DMS53 (cell line): ENCODE measurements at places on chromosomes 3 and 15.

DNA sequence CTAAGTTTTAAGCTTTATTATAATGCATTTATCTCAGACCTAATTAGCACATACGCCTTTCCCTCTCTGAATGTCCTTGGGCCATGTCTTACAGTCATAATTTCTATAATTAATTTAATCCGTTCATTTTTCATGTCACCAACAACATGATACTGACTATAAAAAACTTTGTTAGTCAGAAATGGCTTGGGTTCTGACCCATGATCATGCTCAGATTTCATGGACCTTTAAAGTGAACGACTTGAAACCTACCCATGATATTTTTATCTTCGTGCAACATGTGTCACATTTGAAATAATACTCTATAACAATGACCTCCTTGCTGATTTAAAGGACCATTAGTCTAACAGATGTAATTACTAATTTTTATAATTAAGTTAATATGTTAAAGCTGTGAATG lies 1033.8 kb downstream of the DIPK2A start:
- no peak for DNase-seq

- DNase-seq: no peak
These were observed 11.6 kb downstream of the ZBTB11 start for GRCh38 chr3:101665357-101665756.

DNA sequence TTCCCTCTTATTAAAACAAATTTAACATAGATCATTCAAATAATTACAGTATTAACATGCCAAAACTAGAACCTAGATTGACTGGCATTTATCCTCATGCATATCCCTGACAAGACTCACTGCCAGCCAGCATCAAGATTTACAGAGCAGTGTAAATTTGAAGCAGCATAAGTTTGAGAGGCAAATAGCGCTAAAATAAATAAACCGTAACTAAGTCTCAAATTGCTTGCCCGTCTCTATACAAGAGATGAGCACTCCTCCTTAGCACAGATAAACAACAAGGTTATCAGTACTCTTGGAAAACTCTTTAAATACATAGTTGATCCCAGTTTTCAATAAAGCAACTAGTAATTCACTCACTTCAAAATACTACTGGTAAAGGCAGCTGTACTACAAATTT lies 29.6 kb downstream of the MSL2 start:
- peak; percentile 7 for DNase-seq

GRCh38 chr15:33517944-33518343 lies 207.2 kb downstream of the RYR3 start:
- DNase-seq: no peak

GRCh38 chr15:73575636-73576247 lies 57.4 kb downstream of the NPTN start:
- no peak for DNase-seq

DNA sequence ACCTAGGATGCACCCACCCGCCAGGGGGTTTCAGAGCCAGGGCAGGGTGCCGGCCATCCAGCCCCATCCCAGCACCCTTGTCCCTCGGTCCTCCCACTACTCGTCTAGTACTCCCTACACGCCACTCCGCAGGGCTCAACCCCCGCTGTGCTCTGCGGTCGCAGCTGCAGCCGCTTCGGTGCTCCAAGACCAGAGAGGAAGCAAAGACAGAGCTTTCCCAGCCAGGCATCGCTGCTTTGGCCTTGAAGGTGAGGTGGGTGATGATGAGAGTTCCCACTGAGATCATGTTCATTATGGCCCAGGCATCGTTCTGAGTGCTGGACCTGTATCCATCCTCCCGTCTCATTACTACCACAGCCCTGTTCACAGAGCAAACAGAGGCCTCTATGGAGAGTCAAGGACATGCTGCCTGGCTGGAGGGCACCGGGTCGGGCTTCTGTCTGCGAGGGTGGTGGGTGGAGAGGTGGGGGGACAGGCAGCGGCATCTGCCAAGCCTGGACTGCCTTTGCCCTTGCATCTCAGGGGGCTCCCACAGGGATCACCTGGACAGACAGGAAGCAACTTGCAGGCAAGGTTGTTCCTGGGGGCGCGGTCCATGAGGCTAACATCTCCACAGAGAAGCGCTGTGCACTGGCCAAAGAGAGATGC lies 66.9 kb downstream of the KLF13 start:
- peak; percentile 9 for DNase-seq

DNA sequence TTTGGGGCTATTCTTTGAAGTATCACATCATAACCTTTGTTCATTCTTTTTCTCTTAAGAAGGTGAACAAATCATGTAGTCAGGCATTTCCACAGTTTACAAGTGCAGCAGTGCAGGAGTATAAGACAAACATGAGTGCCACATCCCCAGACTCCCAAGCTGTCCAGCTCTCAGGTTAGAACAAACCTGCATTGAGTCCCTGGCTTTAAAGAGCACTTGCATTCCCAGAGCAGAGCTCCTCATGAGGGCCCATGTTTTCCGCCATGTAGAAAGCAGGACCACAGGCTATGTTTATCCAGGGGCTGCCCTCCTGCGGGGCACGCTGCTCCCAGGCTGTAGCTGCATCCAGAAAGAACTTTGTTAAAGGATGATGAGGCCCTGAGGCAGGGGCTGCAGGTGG lies 267.7 kb downstream of the TLE3 start:
- DNase-seq: no peak

DNA sequence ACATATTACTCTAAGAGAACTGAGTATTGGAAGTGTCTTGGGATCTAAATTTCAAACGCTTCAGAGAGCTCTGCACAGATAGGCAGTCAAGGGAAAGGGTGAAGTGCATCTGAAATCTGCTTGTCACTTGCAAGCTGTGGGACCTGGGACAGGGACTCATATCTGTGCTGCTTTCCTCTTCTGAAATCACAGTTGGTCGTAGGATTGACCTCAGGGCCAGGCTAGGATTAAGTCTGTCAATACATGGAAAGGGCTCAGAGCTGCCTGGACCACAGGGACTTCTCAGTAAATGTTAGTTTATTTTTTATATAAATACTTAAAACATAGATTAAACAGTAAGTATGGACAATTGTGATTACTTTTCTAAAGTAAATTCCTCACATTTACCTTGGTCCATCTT lies 74.7 kb upstream of the CMTM7 start:
- DNase-seq: no peak

GRCh38 chr15:61444585-61444984 lies 215.5 kb upstream of the RORA start:
- DNase-seq: no peak

GRCh38 chr3:114226313-114226712 lies 11.1 kb downstream of the ZNF80 start:
- no peak for DNase-seq

DNA sequence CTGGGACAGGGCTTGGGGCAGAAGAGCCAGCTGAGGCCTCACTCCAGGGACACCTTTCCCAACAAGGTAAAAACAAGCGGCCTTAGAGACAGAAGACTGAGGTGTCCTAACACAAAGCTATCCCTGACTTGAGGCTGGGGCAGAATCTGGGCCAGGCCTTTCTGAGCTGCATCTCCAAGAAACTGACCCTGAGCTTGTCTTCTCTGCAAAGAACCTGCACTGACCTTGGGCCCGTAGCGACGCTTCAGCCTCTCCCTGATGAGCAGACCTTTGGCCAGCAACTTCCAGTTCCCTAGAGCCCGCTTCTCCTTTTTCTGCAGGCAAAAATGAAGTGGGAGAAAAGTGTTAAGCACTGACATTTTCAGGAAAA lies 22.2 kb downstream of the TMEM43 start:
- DNase-seq: no peak

DNA sequence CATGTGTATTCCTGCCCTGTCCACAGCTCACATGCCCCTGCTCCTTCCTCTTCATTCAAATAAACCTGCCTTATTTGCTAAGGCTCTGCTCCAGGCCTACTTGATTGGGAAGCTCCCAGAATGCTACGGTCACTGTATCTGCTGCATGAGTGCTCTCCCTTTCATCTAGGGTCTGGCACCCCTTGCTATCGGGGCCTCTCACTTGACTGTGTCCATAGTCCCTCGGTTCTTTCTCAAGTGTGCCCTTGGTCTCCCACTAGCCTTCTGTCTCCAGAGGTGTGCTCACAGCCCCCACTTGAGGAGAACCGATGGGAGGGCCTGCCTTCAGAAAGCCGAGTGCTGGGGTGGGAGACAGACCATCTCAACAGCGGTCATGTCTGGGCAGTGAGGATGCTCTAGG lies 57.4 kb upstream of the NMNAT3 start:
- no peak for DNase-seq

- DNase-seq: peak; percentile 92
These were observed at the start of gene MIX23 for GRCh38 chr3:122382888-122383666. Gene MIX23, minus strand, starts transcription at chr3:122383231. Its CDS starts 7 bp downstream, at chr3:122383224.

DNA sequence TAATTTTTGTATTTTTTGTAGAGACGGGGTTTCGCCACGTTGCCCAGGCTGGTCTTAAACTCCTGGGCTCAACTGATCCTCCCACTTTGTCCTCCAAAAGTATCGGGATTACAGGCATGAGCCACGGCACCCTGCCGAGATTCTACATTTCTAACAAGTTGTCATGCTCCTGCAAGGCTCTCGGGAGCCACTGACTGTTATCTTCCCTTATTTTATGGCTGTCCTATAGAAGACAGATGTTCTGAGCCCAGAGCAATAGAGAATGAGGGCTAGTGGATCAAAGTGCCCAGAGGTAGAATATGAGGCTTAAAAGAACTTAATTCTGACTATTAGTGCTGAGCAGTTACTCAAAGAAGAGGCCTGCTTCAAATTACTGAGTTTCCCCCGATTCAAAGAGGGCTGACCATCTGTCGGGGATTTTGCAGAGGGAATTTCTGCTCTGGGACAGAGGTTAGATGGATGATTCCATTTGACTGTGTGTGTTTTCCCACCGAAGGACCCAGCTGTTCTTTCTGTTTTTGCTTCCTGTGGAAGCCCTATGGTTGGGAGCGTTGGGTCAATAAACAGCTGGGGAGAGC lies 39.5 kb downstream of the ITPR1 start:
- DNase-seq: no peak

GRCh38 chr3:12224181-12225147 lies 64.4 kb upstream of the PPARG start:
- no peak for DNase-seq

GRCh38 chr3:177279118-177279815 lies 82.0 kb upstream of the TBL1XR1 start:
- peak; percentile 83 for DNase-seq

DNA sequence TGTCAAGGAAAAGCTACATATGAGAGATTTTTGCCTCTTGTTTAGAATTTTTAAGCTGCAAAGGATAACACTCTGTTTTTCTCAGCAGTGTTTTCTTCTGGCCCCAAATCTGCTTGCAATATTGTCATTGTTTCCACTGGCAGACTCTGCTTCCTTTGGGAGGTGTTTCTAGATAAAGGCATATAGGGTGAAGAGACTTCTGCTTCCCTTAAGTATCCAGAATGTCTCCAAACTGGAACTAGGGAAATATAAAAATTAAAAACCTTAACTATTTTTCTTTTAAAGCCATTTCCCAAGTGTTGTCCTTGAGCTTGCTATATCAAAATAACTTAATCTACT lies 225.8 kb downstream of the CGGBP1 start:
- DNase-seq: no peak

DNA sequence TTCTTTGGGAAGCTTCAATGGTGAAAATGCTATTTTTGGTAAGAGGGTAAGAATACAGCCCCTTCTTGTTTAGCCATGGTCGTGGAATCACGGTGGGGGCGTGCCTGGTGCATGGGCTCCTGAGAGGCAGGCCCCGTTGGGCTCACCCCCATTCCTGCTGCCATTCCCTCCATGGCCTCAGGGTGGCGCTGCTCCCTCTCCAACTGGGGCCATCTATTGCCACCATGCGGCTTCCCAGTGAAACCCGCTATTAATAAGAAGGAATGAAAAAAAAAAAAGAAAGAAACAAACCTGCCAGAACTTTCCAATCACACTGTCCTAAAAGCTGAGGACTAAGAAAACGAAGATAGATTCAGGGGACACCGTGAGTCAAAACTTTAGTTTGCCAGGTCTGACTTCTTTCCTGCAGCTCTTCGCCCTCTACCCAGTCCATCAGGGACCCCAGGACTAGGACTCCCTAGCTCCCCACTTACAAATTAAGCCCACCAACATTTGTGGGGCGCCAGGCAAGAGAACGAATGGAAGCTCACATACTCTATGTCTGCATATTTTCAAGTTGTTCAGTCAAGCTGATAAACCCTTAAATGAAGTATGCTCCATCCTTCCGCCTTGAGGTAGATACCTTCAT lies 30.6 kb upstream of the ABHD2 start:
- peak; percentile 73 for DNase-seq

GRCh38 chr3:73255609-73256029 lies 194.2 kb downstream of the EBLN2 start:
- peak; percentile 90 for DNase-seq

DNA sequence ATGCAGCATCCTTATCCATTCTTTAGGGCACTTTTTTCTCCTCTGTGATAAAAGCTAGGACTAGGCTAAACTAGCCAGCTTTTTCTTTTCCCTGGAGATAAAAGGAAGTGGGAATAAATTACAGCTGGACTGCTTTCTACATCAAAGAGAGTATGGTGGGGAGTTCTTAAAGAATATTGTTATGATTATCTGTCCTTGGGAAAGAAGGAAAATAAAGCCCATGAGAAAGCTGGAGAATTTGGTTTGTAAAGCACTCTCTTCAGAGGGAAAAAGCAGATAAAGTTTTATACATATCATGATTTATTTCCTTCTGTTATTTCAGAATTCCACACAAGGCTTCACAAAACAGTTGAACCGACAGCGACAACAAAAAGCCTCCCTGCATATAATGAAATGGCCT lies 923.0 kb downstream of the DIPK2A start:
- DNase-seq: no peak

DNA sequence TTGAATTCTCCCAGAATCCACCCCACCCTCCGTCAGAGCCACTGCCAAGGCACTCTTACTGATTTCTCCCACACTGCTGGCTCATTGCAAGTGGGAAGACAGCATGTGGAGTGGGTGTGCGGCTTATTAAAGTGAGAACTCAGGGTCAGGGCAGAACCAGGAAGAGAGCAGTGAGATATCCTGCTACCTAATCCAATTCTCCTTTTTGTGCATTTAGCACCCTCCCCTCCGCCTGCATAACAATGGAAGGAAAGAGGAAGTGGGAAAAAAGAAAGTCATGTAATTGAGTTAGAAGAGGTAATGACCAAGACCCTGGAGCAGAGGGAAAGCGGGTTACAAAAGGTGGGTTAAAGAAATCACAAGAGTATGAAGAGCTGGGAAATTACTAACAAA lies 27.8 kb upstream of the PIK3CB start:
- peak; percentile 72 for DNase-seq

DNA sequence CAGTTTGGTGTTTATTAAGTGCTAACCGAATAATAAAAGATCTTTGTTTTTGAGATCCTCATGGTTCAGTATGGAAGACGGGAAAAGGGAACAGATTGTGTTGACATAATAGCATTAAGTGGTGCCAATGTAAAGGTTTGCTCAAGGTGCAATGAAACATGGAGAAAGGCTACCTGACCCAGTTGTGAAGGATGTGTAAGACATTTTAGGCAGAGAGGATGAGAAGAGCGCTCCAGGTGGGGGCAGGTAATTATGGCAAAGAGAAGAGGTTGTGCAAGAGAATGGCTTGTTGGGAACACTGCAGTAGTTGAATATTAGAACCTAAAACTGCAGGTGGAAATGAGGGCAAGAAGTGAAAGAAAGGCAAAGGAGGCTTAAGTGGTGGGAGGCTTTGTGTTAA lies 140.8 kb downstream of the DIPK2A start:
- peak; percentile 30 for DNase-seq
